ENCODE measurements at places on chromosomes 1 and 21.

- no peak for DNase-seq
Measured at GRCh38 chr1:20565234-20565633, 12.9 kb downstream of the FAM43B start.

DNA sequence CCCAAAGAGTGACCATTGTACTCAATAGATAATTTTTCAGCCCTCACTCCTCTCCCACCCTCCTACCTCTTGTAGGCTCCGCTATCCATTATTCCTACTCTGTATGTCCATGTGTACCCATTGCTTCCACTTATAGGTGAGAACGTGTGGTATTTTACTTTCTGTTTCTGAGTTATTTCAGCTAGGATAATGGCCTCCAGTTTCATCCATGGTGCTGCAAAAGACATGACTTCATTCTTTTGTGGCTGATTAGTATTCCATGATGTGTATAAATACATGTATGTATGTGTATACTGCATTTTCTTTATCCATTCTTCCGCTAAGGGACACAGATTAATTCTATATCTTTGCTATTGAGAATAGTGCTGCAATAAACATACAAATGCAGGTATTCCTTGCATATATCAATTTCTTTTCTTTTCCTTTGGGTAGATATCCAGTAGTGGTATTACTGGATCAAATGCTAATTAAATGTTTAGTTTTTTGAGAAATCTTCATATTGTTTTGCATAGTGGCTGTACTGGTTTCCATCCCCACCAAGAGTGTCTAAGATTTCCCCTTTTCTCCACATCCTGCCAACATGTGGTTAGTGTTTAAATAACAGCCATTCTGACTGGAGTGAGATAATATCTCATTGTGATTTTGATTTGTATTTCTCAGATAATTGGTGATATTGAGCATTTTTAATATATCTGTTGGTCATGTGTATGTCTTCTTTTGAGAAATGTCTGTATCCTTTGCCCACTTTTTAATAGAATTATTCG is 4.9 kb downstream of the LY9 start:
- DNase-seq: no peak

DNA sequence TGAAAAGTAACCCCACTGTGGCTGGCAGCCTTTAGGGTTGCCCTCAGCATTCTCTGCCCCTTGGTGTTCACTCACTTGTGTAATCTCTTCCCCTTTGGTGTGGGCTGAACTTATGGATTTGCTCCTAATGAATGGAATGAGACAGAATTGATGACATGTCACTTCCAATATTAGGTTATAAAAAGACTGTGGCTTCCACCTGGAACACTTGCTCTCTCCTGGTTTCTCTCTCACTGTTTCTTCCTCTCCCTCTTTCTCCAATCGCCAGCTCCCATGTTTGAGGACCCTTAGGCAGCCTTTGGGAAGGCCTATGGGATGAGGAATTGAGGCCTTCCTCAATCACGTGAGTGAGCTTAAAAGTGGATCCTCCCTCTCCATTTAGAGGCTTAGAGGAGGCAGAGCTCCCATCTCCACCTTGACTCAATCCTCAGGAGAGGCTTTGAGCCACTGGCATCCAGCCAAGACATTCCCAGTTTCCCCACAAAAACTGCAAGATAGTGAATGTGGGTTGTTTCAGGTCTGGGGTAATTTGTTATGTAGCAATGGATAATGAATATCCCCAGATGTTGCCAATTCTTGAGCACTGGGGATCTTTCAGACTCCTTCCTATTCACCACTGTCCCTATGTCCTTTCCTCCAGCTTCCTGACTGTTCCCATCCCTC is 95.5 kb upstream of the CD34 start:
- no peak for DNase-seq

DNA sequence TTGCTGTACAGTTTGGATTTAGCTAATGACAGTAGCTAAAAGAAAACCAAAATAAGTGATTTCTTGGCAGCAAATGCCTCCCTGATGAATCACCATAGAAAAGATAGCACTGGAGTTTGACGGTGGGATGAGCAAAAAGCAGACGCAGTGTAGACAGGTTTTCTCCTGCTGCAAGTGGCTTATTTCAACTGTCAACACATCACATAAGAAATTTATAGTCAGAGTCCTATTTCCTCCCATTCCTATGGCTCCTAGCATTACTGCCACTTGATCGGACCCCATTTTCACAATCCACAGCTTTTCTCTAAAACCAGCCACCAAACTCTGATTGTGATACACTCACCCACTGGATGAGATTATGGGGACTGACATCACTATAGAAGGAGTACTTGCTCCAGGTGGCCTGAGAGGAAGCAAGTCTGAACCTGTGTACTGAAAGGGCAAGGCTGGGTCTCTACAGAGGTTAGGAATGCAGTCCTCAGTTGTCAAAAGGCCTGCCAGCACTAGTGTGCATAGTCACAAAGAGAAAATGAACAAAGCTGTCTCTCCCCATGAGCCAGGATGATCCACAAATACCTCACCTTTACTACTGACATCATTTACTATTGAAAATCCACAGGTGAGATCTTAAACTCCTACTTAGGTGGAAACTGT is 359.8 kb downstream of the LTN1 start:
- DNase-seq: peak; percentile 77

DNA sequence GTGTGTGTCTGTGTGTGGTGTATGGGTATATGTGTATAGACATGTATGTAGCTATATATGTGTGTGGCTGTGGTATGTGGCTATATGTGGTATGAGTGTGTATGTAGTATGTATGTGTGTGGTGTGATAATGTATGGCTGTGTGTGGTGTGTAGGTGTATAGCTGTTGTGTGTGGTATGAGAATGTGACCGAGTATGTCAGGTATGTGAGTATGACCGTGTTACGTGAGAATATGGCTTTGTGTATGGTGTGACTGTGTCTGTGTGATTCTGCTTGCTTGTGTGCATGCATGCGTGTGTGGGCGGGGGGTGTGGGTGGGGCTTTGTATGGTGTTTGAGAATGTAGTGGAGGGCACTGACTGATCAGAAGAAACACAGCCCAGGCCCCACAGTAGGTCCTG is 3.5 kb downstream of the ZNF691 start:
- no peak for DNase-seq

DNA sequence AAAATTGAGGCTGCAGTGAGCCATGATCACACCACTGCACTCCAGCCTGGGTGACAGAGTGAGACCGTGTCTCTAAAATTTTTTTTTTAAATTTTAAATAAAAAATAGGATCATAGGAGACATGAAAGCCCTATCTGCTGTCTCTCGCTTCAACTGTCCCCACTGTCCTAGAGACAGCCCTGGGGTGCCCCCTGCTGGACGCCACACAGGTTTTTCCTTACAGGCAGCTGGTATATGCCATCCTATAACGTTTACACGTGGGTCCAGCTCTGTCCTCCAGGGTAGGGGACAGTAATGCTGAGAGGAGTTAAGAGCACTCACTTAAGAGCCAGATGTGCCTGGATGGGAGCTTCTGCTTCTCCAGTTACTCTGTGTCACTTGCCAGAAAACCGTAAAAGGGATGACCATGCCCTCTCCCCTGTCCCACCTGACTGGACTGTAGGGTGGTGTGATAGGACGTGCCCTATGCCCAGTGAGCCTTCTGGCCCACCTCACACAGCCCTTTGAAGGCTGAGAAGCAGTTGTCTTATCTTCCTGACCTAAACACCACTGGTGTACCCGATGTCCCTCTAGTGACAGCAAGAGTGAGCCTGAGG is 8.5 kb downstream of the FBXO2 start:
- peak; percentile 60 for DNase-seq

GRCh38 chr1:55305735-55306134 is 90.6 kb upstream of the USP24 start:
- DNase-seq: no peak

- no peak for DNase-seq
Measured at GRCh38 chr1:175539986-175540385, 203.4 kb downstream of the TNR start.

GRCh38 chr1:175885326-175885725 is 141.9 kb upstream of the TNR start:
- DNase-seq: peak; percentile 14

DNA sequence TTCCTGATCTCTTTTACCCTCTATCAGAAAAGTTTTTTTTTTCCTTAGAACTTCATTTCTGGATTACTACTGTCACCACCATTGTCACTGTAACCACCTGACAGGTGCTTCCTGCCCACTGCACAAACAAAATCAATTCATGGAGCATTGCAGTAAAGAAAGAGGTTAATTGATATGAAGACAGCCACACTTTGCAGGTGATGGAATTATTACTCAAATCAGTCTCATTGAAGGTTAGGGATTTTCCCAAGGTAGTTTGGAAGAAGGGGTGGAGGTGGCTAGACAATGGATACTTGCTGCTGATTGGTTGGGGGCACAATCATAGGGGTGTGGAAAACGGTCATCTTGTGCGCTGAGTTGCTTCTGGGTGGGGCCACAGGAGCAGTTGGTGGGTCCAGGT is 230.8 kb upstream of the CACYBP start:
- DNase-seq: no peak

DNA sequence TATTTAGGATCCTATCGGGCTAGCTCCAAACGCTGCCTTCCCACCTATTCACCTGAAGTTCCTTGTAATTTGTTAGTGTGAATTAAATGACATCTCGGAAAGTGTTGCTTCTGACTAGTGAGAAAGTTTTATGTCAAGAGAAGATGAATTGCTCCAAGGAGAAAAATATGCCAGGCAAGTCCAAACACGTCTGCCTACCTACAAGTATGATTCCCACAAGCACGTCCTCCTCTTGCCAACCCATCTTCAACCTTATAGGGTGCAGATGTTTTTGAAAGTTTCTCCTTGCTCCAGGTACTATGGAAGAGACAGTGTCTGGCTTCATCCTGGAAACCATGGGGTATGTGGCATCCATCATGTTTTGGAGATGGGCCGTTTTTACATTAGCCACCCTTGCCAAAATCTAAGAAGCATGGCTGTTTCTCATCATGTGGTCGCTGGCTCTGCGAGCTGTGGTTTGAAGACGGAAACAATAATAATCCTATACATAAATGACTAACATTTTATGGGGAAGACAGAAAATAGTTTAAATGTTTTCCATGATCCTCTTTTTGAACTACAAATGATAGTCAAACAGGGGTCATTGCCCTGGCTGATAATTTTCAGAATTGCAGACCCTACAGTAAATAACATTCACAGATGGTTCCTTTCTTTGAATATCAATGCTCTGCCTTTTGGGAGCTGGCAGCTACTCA is 505.8 kb downstream of the SMYD3 start:
- DNase-seq: peak; percentile 79

DNA sequence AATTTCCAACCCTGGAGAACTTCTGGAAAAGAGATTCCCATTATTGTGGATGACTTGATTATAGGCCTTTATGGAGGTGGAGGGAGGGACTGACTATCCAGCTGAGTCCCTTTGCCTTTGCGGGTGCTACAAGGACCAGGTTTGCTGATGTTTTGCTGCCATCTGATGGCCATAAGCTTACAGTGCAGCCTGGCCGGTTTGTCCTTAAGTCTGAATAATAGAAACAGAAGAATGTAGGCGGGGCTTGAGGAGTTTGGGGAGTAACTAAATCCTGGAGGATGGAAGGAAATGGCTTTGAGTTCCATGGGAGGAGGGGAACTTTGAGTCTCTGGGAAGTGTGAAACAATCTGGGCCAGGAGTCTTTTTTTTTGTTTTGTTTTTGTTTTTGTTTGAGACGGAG is 55.7 kb upstream of the CD1D start:
- peak; percentile 92 for DNase-seq

GRCh38 chr1:93093332-93094006 is 14.4 kb downstream of the MTF2 start:
- no peak for DNase-seq

- DNase-seq: no peak
Measured at GRCh38 chr1:176466514-176466913, 3.5 kb downstream of the PAPPA2 start.

DNA sequence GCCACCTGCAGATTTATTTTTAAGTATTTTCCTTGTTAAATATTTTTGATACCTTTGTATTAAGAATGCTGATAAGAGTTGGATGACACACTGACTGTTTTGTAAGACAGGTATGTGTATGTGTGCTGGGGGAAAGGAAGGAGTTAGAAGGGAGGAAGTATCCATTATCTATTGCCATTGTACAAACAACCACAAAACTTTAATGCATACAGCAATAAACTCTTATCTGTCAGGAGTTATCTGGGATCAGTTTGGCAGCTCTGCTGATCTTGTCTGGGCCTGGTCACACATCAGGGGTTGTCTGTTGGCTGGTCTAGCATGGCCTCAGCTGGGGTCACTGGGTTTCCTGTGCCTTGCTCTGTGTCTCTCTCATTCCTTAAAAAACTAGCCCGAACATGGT is 423.9 kb upstream of the USP24 start:
- DNase-seq: no peak

DNA sequence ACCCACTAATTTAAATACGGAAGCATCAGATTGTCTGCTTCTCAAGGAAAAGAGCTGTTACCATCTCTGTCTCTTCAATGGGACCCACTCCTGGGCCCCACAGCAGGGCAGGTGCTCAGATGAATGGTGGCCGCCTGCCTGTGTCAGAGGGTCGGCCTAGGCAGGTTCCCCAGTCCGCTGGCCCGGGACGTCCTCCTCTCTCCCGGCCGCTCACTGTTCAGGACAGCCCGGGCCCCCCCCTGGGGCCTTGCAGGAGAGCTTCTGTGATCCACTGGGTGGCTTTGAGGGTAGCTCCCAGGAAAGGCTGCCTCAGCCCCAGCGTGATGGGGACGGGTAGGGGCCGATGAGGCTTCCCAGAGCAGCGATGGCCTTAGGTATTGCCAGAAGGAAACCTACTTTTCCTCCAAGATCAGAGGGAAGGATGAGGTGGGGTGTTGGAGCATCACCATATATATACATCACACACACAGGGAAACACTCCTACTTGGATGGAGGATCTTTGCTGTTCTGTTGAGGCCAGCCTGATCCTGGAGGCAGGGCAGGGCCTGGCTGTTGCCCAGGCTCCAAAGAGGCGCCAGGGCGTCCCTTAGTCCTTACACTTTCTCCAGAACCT is 231.3 kb downstream of the SDCCAG8 start:
- no peak for DNase-seq

- DNase-seq: no peak
Measured at GRCh38 chr1:150210091-150210490, 25.8 kb downstream of the ANP32E start.

DNA sequence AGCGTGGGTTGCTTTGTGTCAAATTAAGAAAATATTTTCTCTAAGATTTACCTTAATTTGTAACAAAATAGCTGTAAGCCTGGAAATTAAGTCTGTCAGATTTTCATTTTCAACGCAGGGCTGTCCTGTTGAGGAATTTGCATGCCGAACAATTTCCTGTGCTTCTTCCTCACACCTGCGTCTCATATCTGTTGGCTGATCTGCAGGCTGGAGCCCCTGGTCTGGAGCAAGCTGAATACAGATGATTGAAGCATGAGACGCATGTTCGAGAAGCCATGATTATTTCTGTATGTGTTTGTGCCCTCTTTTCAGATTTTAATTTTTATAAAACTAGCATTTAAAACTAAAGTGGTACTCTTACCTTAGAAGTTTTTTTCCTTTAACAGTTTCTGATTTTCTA is 9.8 kb downstream of the MIXL1 start:
- DNase-seq: no peak

GRCh38 chr1:61109158-61109557 is 26.8 kb downstream of the NFIA start:
- no peak for DNase-seq

DNA sequence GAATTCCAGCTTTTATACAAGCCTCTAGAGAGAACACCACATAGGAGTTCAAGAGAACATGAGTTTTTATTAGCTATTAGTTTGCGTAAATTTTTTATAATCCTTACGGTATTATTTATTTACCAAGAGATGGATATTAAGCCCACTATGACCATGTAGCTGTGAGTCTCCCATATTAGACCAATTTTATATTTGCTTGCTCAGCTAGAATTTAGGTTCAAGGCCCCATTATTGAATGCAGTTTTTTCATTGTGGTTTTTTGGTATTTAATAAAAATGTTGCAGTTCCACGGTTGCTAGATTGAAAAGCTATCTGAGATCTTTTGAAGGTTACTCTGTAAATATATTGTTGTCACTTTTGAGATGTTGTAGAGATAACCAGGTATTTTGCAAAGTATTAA is 2.9 kb downstream of the PPP1R8 start:
- no peak for DNase-seq
